Esophagus muscularis mucosa (tissue), 4 donors: ENCODE measurements at places on chromosomes 2 and 18. TPM values are rescaled to one million over a fixed set of nuclear protein-coding genes. Genes with fewer than 3 reads are reported as not detected.
A peak's percentile ranks its signal among the peaks of the same experiment; 100 is the strongest.

DNA sequence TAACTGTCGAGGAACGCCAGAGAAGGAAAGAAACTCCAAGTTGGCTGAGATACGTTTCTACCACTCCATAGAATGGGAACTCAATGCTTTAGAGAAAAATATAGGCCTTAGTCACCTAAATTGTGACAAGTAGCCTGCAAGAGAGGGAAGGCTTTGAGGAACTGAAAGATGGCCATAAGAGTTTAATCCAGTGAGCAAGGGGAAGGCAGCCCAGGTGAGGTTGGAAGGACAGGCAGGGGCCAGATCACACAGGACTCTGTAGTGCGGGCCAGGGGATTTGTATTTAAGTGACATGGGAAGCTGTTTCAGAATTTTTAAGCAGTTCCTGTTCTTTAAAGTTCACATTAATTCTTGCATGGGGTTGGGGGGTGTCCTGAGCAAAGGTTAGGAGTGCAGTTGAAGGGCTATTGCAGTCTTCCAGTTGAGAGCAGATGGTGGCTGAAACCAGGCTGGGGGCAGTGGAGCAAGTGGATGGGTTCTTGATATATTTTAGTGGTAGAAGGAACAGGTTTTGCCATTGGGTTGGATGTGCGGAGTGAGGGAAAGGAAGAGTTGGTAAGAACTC, 138.9 kb upstream of the PELI1 start:
- no peak overlapping the region for H3K27ac ChIP-seq
- no peak overlapping the region for H3K4me3 ChIP-seq
- no peaks in the 10 kb centered on the region for H3K27me3 ChIP-seq
- DNase-seq: no peak
- peaks cover 23% of the 10 kb centered on the region for H3K4me1 ChIP-seq

DNA sequence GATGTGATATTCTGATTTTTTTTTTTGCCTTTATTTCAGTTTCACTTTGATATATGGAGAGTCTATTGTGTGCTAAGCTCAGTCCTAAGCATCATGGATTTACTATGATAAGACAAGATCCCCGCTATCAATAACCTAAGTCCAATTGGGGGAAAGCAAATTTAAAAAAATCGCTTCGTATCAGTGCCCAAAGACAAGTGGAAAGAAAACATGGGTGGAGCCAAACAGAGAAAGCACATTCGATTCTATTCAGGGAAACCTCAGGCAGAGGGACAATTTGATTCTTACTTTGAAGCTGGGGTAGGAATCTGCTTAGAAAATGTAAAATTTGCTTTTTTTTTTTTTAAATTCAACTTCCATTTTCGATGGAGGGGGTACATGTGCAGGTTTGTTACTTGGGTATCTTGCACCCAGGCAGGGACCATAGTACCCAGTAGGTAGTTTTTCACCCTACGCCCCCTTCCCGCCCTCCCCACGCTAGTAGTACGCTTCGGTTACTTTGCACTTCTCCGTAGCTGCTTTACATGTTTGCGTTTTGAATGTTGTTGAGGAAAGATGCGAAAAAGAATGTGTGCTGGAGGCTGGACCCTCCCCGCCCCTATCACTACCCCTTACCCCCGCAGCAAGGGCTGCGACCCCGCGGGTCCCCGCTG, 12.4 kb downstream of the KIF5C start:
- no peak for DNase-seq
- H3K36me3 ChIP-seq: no peaks in the 10 kb centered on the region
- H3K4me1 ChIP-seq: peaks cover 12% of the 10 kb centered on the region

DNA sequence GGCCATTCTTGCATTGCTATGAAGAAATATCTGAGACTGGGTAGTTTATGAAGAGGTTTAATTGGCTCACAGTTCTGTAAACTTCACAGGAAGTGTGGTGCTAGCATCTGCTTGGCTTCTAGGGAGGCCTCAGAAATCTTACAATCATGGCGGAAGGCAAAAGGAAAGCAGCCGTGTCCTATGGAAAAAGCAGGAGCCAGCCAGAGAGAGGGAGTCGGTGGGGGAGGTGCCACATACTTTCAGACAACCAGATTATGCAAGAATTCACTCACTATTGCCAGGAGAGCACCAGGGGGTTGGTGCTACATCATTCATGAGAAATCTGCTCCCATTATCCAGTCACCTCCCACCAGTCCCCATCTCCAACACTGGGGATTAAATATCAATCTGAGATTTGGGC, 64.1 kb downstream of the CPS1 start:
- H3K4me3 ChIP-seq: no peak overlapping the region
- no peaks in the 10 kb centered on the region for H3K36me3 ChIP-seq
- DNase-seq: no peak
- H3K27me3 ChIP-seq: no peaks in the 10 kb centered on the region

GRCh38 chr2:210363876-210364275, 48.9 kb upstream of the MYL1 start:
- no peak for DNase-seq
- no peak overlapping the region for H3K4me3 ChIP-seq
- H3K36me3 ChIP-seq: no peaks in the 10 kb centered on the region
- no peaks in the 10 kb centered on the region for H3K4me1 ChIP-seq
- H3K27me3 ChIP-seq: no peaks in the 10 kb centered on the region

DNA sequence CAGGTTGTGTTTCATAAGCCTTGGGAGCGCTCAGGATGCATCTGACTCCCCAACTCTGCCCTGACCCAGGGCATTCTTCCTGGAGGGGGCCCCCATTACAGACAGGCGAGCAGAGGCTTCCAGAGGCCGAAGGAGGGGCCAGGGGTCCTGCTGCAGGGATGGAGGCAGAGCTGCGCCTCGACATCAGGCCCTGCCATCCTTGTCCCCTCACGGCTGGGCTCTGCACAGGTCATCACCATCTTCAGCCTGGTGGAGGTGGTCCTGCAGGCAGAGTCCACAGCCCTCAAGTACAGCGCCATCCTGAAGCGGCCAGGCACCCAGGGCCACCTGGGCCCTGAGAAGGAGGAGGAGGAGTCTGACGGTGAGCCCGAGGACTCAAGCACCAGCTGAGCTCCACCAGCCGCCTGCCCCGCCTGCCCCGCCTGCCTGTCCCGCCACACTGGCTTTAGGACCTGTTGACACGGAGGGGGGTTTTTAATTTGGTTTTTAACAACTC, 42.3 kb upstream of the ALPP start:
- no peak for DNase-seq
- no peak overlapping the region for H3K4me3 ChIP-seq
- H3K27ac ChIP-seq: no peak overlapping the region
- H3K27me3 ChIP-seq: no peaks in the 10 kb centered on the region

- no peak overlapping the region for H3K4me3 ChIP-seq
- no peaks in the 10 kb centered on the region for H3K36me3 ChIP-seq
- H3K4me1 ChIP-seq: no peaks in the 10 kb centered on the region
- H3K27me3 ChIP-seq: no peaks in the 10 kb centered on the region
- H3K27ac ChIP-seq: no peak overlapping the region
- no peak for DNase-seq
These were observed 203.0 kb downstream of the SOCS6 start for GRCh38 chr18:70491734-70492348.

- peak overlapping the region; percentile 50 for H3K27ac ChIP-seq
- no peak for DNase-seq
- H3K4me3 ChIP-seq: no peak overlapping the region
- H3K36me3 ChIP-seq: peaks cover 38% of the 10 kb centered on the region
- H3K4me1 ChIP-seq: peaks cover 10% of the 10 kb centered on the region
These were observed 19.1 kb downstream of the MXD1 start for GRCh38 chr2:69933839-69934613.

GRCh38 chr18:62347089-62347506, 22.0 kb downstream of the TNFRSF11A start:
- H3K4me1 ChIP-seq: no peaks in the 10 kb centered on the region
- H3K27me3 ChIP-seq: no peaks in the 10 kb centered on the region
- no peak overlapping the region for H3K27ac ChIP-seq
- H3K36me3 ChIP-seq: no peaks in the 10 kb centered on the region

DNA sequence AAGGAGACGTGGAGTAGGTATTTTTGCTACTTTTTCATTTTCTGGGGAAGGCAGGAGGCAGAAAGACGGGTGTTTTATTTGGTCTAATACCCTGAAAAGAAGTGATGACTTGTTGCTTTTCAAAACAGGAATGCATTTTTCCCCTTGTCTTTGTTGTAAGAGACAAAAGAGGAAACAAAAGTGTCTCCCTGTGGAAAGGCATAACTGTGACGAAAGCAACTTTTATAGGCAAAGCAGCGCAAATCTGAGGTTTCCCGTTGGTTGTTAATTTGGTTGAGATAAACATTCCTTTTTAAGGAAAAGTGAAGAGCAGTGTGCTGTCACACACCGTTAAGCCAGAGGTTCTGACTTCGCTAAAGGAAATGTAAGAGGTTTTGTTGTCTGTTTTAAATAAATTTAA, 3.4 kb downstream of the FZD7 start:
- H3K4me3 ChIP-seq: peak overlapping the region; percentile 94
- no peaks in the 10 kb centered on the region for H3K36me3 ChIP-seq
- H3K4me1 ChIP-seq: peaks cover 53% of the 10 kb centered on the region
- H3K27ac ChIP-seq: peak overlapping the region; percentile 99
- H3K27me3 ChIP-seq: peaks cover 11% of the 10 kb centered on the region
- no peak for DNase-seq

The CCBE1 gene
- 2.5 TPM for total RNA-seq

- H3K27ac ChIP-seq: peak overlapping the region; percentile 80
- DNase-seq: no peak
- no peak overlapping the region for H3K4me3 ChIP-seq
- H3K4me1 ChIP-seq: peaks cover 24% of the 10 kb centered on the region
- no peaks in the 10 kb centered on the region for H3K27me3 ChIP-seq
These were observed 448.1 kb upstream of the SMIM21 start for GRCh38 chr18:75875559-75875958.

GRCh38 chr2:215751200-215751910, 262.0 kb downstream of the MREG start:
- no peaks in the 10 kb centered on the region for H3K36me3 ChIP-seq
- H3K27me3 ChIP-seq: no peaks in the 10 kb centered on the region
- DNase-seq: no peak
- peak overlapping the region; percentile 23 for H3K27ac ChIP-seq
- no peak overlapping the region for H3K4me3 ChIP-seq
- peaks cover 8% of the 10 kb centered on the region for H3K4me1 ChIP-seq

- no peak overlapping the region for H3K4me3 ChIP-seq
- no peak overlapping the region for H3K27ac ChIP-seq
- DNase-seq: no peak
- H3K27me3 ChIP-seq: no peaks in the 10 kb centered on the region
These were observed 277.1 kb downstream of the PIEZO2 start for GRCh38 chr18:10872304-10872703.

GRCh38 chr2:14543284-14543683, 89.2 kb upstream of the LRATD1 start:
- no peaks in the 10 kb centered on the region for H3K27me3 ChIP-seq
- no peak overlapping the region for H3K27ac ChIP-seq
- no peaks in the 10 kb centered on the region for H3K36me3 ChIP-seq
- no peaks in the 10 kb centered on the region for H3K4me1 ChIP-seq
- no peak for DNase-seq

DNA sequence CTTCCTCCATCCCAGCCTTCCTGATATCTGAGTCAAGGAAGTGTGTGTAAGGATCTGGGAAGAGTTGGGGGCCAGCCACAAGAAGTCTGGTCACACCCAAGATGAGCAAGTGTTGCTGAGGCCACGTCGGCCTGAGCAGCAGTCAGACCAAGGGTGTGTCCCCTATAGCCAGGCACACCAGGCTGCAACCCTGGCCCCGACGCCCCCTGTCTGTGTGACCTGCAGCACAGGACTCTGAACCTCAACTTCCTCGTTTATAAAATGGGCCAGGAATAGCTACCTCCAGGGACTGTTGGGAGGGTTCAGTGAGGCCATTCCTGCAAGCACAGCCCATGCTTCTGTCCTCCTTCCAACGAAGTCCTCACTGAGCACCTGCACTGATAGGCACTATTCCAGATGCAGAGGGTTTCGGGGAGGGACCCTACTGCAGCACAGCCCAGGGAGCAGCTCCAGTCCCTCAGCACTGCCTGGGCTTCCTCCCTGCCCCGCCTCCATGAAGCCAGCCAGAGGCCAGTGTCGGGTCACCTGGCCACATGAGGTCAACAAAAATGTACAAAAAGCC, 13.3 kb downstream of the LIMS2 start:
- peaks cover 27% of the 10 kb centered on the region for H3K36me3 ChIP-seq
- no peaks in the 10 kb centered on the region for H3K27me3 ChIP-seq
- H3K4me3 ChIP-seq: no peak overlapping the region
- DNase-seq: no peak
- peak overlapping the region; percentile 90 for H3K27ac ChIP-seq
- H3K4me1 ChIP-seq: peaks cover 100% of the 10 kb centered on the region

The EPHA4 gene
- total RNA-seq: 15.4 TPM

DNA sequence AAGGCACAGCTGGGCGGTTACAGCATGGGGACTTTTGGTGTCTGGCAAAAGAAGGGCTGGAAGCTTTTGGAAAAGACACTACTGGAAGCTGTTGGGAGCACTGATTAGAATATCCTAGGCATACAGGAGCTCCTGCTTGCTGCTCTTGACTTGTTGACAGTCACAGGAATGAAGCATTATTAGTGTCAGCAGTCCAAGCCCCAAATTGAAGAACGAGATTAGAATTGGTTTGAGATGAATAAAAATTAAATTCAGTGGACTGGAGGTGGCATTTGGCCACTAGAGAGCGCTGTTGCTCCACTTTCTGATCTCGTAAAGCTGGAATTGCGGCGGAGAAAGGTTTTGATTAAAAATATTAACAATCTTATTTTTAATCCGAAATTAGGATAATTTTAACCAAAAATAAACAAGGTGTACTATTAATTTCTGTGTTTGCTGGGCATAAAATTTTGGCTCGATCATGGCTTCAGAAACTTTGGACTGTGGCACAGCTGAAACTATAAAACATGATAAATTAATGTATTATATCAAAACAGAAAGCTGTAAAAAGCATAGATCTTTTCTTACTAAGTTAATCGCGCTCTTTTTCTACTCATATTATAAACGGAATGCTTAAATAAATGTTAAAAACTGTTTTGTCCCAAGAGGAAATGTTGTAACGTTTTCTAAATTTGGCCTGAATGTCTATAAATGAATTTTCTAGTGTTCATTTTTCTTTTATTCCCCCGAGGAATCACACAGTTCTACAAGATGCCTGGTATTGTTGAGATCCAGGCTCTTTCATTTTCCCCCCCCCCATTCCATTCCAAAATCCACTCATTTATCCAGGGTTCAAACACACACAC, 2.4 kb upstream of the HOXD8 start:
- no peaks in the 10 kb centered on the region for H3K36me3 ChIP-seq
- H3K27ac ChIP-seq: no peak overlapping the region
- DNase-seq: no peak
- peaks cover 43% of the 10 kb centered on the region for H3K4me1 ChIP-seq
- no peak overlapping the region for H3K4me3 ChIP-seq
- peaks cover 77% of the 10 kb centered on the region for H3K27me3 ChIP-seq

- H3K4me1 ChIP-seq: peaks cover 21% of the 10 kb centered on the region
- H3K27ac ChIP-seq: peak overlapping the region; percentile 15
- H3K36me3 ChIP-seq: no peaks in the 10 kb centered on the region
- H3K4me3 ChIP-seq: no peak overlapping the region
- DNase-seq: no peak
These were observed 199.6 kb upstream of the FBXO11 start for GRCh38 chr2:48105848-48106247.

GRCh38 chr18:36372903-36373311, 75.4 kb downstream of the FHOD3 start:
- H3K36me3 ChIP-seq: no peaks in the 10 kb centered on the region
- no peak overlapping the region for H3K4me3 ChIP-seq
- no peak overlapping the region for H3K27ac ChIP-seq
- H3K27me3 ChIP-seq: no peaks in the 10 kb centered on the region
- no peak for DNase-seq
- H3K4me1 ChIP-seq: no peaks in the 10 kb centered on the region

- no peak overlapping the region for H3K4me3 ChIP-seq
- no peaks in the 10 kb centered on the region for H3K4me1 ChIP-seq
- H3K27ac ChIP-seq: no peak overlapping the region
- H3K27me3 ChIP-seq: no peaks in the 10 kb centered on the region
- H3K36me3 ChIP-seq: no peaks in the 10 kb centered on the region
These were observed 41.4 kb downstream of the SPP2 start for GRCh38 chr2:234091883-234092282.
